GM19239 (cell line): ENCODE measurements at places on chromosomes 4 and X.
A peak's percentile ranks its signal among the peaks of the same experiment; 100 is the strongest.

GRCh38 chr4:67207941-67208441, 337.3 kb downstream of the CENPC start:
- no peak for DNase-seq

- peak; percentile 16 for DNase-seq
Measured at GRCh38 chr4:78951862-78952472, 12.7 kb upstream of the PAQR3 start.

GRCh38 chr4:30825008-30825770, 105.0 kb downstream of the PCDH7 start:
- DNase-seq: no peak

- DNase-seq: no peak
Measured at GRCh38 chr4:115433491-115433890, 320.1 kb upstream of the NDST4 start.

- DNase-seq: no peak
Measured at GRCh38 chrX:30008031-30008430, 207.3 kb upstream of the MAGEB2 start.

- DNase-seq: no peak
Measured at GRCh38 chr4:74353858-74354257, 11.1 kb upstream of the EREG start.

- no peak for DNase-seq
Measured at GRCh38 chr4:93178279-93178678, 650.3 kb upstream of the ATOH1 start.

DNA sequence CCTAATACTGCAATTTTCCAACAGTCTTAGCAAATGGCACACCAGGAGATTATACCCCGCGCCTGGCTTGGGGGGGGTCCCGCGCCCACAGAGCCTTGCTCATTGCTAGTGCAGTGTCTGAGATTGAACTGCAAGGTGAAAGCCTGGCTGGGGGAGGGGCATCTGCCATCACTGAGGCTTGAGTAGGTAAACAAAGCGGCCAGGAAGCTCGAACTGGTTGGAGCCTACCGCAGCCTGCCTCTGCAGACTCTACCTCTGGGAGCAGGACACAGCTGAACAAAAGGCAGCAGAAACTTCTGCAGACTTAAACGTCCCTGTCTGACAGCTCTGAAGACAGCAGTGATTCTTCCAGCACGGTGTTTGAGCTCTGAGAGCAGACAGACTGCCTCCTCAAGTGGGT, 172.8 kb upstream of the NAP1L5 start:
- no peak for DNase-seq

GRCh38 chr4:23855912-23856605, 33.8 kb downstream of the PPARGC1A start:
- DNase-seq: no peak

- DNase-seq: no peak
Measured at GRCh38 chrX:41862562-41863184, 60.7 kb downstream of the CASK start.

DNA sequence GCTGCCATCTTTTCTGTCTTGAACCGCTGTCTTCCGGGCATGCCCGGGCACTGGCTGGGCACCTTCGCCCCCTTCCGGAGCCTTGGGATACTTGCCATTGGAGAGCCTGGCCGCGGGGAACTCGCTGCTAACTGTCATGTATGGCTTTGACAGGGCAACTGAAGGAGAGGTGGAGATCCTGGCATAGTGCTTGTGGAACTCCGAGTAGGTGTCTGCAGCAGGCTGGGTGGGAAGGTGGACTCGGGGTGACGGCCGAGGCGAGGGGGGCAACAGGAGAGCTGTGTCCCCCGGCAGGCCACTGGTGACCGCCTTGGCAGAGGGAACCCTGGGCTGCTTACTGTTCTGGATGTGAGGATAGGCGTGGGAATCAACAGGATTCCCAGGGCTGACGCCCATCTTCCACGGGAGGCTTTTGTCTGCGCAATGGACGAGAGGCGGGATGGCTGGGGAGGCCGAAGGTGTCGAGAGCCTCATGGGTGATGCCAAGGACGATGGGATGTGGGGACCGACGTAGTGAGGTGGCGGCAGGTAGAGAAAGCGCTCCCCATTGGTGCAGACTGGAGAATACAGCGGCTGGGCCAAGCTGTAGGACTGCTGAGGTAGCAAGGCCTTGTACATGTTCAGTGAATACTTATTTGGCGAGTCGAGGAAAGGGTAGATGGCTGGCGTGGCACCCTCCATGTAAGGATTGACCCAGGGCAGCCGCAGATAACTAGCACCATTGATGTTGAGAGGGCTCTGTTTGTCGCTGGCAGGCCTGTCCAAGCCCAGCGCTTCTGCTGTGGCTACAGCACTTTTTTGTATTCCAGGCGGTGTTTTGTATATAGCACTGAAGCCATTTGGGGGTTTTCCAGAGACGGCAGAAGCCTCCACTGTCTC, 23.4 kb downstream of the BCOR start:
- DNase-seq: no peak
